ENCODE measurements at places on chromosomes 5 and 9.

DNA sequence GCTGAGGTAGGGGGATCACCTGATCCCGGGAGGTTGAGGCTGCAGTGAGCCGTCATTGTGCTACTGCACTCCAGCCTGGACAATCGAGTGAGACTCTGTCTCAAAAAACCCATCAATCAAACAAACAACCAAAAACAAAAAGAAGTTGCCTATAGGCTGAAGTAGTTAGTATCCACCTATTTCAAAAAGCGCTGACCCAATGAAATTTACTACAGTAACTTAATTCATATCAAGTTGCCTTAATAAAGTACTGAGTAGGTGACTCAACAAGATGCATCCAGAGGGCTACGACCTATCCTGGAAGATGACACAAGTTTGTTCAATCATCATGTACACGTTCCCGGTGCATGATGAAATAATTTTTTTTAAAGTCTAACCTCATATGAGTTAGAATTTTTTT is 648.6 kb upstream of the DMAC1 start:
- DNase-seq, result no peak

DNA sequence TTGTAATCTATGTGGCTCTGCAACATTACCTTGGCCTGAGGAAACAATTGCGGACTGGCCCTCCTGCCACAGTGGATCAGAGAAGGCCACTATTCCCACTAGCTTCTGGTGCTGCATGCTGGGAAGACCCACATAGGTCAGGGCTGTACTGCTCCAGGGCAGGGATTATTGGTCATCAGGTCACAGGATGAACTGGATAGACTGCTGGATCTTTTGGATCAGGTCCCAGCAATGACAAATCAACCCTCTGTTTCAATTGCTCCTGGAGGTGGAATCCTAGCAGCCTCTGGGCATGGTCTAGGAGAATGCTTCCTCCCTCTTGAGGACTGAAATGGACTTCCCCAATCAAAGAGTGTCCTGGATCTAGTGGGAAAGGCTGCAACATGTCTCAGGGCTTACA is 66.7 kb upstream of the PHF24 start:
- DNase-seq, result no peak

- no peak for DNase-seq
Measured at GRCh38 chr9:91908293-91908623, 41.8 kb downstream of the ROR2 start.

DNA sequence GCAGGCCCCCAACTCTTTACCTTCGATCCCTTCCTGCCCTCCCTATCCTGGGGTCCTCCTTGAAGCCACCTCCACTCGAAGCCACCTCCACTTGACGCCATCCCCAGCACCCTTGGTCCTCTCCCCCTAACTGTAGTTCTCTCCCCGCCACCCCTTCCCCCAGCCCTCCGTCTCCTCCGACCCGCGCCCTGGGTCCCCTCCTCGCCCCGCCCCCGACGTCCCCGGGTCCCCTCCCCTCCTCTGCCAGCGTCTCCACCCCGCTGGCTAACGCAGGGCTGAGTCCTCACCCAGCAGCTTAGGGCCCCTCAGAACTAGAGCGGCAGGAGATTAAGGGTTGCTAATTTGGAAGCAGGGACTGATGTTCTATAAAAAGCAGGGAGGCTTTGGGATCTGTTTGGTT is 30.6 kb upstream of the ANKRD33B start:
- DNase-seq, result no peak

DNA sequence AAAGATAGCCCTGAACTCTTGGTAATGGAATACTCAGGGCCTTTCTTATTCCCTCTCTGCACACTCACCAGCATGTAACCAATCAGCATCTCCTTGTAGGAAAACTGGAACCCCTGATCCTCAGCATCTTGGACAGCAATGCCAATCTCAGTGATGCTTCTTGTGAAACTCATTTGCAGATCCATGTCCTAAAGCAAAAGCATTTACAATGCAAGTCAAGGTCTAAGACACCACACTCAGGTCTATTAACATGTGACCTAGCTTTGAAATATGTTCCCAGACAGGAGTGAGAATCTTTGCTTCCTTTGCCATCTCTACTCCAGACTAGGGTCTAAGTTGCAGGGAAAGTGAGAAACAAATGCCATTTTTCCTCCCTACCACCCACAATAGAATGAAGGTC is 38.2 kb downstream of the MROH2B start:
- DNase-seq, result no peak

GRCh38 chr9:109640580-109641371 is 139.2 kb upstream of the PALM2AKAP2 start:
- no peak for DNase-seq

DNA sequence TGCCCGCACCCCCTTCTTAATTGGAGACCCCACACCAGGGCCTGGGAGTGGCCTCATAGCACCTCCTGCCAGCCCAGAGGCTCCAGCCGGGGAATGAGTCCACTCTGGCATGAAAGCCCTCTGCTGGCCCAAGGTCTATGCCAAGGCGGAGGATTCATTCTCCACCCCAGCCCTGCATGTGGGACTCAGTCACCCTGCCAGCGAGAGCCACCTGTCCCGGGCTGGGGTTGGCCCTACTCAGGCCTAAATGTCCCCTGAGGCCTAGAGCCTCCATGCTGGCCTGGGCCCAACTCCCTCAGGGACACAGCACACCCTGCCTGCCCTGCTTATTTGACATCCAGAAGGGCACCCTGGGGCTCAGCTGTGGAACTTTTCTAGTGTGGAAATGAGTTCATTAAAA is 1.0 kb upstream of the RAPGEF1 start:
- no peak for DNase-seq

- DNase-seq, result no peak
Measured at GRCh38 chr5:2335125-2335732, 416.2 kb downstream of the IRX2 start.

DNA sequence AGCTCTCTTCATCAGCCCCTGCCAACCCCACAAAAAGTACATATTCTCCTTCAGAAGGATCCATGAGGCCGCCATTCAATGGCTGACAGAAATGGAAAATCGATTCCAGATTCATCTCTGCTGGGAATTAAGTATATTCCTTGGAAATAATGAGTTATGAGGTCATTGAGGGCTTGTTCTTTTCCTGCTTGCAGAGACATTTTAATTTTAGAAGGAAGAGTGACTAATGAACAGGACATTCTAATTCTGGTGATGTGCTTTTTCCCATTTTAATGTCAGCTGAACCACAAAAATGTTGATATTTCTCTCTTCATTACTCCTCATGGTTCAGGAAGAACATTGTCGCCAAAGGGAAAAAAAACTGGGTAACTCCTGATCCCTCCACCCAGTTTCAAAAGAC is 314.0 kb downstream of the PIK3R1 start:
- no peak for DNase-seq

DNA sequence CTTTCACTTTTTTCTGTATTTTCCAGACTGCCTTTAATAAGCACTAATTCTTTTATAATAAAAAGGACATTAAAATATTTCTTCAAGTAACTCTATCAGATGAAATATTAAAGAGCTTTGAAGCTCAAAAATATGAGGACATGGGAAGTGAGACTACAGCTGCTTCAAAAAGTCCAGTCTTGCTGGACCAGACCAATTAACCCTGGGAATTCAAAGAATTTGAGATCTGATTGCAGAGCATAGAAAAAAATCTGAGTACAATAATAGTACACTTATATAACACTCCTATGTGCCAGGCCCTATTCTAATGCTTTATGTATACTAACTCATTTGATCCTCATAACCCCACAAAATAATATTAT is 9.8 kb downstream of the TMEM245 start:
- DNase-seq, result no peak

GRCh38 chr9:105313238-105313637 is 68.8 kb downstream of the SLC44A1 start:
- no peak for DNase-seq

DNA sequence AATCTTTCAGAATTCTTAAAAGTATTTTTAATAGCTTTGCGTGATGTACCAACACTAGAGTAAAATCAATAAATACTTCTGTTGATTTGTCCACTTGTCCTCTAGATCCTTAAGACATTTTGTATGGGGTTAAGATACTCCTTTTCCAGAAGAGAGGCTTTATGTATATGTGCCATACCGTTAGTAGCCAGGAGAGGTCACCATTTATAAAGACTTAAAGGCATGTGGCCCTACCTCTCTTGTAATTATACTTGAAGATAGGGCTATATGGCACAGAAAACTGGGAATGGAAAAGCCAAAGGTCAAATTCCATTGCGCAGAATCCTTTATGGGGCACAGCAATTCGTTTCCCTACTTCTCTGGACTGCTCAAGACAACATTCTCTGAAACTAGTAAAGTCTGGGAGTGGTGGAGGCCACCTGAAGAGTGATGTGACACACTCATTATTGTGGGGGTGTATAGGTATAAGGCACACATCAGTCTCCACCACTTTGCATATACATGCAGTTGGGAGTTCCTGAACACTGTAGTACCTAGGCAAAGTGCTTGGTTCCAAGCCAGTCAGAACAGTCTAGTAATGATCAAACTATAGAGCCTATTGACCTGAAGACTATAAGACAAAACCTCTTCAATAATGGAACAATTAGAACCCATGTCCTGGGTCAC is 140.1 kb upstream of the FBXL17 start:
- peak; percentile 9 for DNase-seq
